Psoas muscle (tissue), 8 donors: ENCODE measurements at places on chromosomes 2 and 18. TPM values are rescaled to one million over a fixed set of nuclear protein-coding genes. Genes with fewer than 3 reads are reported as not detected.

DNA sequence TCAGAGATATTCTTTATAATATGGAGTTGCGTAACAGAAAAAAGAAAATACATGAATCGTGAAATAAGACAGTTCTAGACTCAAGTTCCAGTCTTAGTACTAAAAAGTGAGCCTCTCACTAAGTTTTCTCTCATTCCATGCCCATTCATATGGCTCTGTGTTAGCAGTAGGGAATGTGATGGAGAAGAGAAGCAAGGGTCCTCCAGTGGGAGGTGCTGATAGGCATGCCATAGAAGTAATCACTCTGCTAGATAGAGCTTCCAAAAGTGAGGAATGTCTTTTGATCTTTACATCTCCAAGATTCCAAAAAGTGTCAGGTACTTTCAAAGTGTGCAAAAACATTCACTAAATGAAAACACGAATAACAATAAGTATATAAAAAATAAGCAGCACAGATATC is 678.4 kb downstream of the DCDC2C start:
- no peak for DNase-seq

- no peak for DNase-seq
These were observed 5.8 kb downstream of the NGEF start for GRCh38 chr2:233007270-233007669.

- DNase-seq: no peak
These were observed 74.5 kb downstream of the MDH1 start for GRCh38 chr2:63663013-63663864.

GRCh38 chr2:136057802-136058140 is 60.2 kb downstream of the CXCR4 start:
- DNase-seq: no peak

- no peak for DNase-seq
These were observed 85.1 kb upstream of the ATL2 start for GRCh38 chr2:38462121-38462661.

- DNase-seq: peak; percentile 90
These were observed at the start of gene NFATC1 for GRCh38 chr18:79395761-79396404. TSS of gene NFATC1 (plus strand) at chr18:79395930. CDS start at chr18:79396225, 295 bp downstream.

DNA sequence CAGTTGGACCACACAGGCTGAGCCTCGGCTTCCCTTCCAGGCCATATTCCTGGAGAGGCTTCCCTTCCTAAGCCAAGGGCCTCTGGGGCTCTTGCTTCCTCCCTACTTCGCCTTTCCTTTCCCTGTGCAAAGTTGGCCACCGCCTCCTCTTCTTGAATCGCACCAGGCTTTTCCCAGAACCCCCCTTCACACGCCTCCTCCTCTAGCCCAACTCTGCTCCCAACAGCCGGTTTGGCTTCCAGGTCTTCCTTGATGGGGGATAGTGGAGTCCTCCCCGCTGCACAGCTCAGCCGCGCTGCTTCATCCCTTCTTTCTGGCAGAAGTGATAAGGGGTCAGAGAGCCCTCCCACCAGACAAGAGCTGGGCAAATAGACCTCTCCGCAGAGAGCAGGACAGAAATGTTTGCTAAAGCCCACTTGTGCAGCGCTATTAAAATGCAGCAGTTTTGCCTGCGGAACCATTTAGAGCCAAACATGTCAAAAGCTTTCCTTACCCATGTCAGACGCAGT is 56.4 kb downstream of the SNORC start:
- DNase-seq: no peak

DNA sequence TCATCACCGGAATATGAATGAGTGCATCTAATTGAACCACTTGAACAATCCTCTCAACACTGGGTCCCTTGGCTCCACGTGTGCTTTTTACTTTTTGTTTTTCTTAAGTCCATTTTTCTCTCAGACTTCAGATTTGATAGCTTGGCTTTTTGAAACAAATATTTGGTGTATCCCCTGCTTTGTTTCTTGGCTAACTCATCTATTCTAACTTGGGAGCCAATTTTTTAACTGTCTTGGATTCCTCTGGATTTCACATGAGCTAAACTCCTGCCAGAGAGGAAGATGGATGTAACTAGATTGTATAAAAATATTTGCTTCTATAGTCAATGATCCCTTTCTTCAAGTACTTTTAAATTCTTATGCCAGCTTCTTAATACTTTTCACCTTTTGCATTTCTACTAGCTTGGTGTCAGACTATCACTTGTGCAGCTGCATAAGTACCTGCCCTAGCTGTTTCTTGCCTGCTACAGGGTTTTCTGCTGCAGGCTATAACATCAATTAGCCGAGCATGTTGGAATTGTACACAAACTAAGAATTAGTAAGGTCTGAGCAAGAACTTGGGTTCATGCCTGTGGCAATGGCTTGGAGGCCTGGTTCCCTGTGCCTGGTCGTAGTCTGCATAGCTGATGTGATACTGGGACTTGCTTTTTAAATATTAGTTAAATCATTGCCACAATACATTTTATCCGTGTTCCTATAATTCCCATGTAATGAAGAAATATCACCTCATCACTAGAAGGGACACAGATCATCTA is 281.5 kb downstream of the EN1 start:
- no peak for DNase-seq

DNA sequence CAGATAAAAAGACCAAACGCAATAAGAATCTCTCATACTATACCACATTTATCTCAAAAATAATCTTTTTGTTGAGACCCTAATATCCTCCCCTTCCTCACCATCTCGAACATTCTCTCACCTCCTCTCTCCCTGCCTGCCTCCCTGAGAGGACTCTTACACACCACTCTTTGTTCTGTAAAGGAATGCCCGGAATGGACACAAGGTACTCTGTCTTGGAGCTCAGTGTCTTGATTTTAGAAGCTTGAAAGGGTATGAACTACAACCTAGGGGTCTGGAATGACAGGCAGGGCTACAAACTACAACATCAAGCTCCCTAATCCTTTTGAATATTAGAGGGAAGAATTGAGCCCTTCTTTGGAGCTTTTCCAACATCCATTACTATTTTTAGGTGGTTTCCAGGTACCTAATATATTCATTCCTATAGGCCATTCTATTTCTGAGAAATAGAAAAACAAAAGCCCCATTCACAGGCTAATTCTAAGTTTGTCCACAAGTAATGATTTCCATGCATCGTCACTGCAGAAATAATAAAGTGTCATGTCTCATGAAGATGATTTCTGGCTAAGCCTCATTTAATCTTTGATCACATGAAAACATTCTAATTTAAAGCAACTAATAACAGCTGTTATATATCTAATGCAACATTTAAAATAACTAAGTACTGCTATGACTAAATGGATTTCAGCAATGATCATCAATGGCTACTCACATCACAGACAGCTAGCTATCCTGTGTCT is 60.6 kb downstream of the LRP2 start:
- DNase-seq: no peak

- DNase-seq: no peak
These were observed 2.3 kb downstream of the WIPF1 start for GRCh38 chr2:174595116-174595809.

- DNase-seq: no peak
These were observed 96.8 kb downstream of the MSH2 start for GRCh38 chr2:47499621-47500309.

GRCh38 chr2:101278925-101279324 is 26.2 kb downstream of the CNOT11 start:
- no peak for DNase-seq

DNA sequence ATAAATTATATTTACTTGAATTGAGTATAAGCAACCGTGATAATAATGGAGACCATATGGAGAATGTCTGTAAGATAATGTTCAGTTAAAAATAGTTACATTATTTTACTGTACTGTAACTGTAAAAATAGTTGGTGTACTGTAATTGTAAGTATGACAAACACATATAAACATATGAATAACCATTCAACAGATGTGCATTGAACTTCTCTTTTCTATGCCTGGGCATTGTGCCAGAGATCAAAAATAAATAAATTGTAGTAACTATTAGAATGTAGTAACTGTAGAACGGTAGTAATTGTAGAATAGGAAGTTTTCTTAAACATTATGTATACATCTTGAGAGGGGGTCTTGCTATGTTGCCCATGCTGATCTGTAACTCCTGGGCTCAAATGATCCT is 287.4 kb upstream of the EPAS1 start:
- no peak for DNase-seq

DNA sequence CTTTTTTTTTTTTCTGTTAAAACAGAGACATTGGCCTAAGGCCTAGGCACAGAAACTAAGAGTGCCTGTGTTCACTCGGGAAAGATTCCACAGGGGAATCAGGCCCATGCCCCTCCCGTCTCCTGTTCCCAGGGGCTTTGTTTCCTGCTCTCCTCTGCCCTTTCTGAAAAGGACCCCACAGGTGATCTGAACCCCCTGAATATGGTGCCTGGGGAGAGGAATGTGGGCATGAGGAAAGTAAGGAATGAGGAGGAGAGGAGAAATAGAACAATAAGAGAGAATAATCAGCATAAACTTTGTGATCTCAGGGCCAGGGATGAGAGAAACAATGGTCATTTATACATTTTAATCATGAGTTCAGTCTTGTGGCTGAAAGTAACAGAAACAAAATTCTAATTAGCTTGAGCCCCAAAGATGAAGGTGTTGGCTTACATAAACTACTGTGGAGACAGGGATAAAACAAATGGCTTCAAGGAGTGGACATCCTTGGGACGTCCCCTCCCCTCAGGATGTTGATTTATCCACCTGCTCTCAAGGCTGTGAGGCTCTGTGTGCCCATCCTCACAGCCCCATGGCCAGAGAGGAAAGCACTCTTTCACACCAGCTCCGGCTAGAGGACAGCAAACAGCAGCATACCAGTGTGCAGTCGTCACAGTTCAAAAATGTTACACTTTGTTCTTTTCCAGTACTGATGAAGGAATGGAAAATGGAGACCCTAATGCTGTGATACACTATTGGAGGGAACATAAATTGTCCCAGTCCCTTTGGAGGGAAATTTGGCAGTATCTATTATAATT is 46.4 kb upstream of the MRPL33 start:
- DNase-seq: no peak

GRCh38 chr2:98759827-98760625 is 29.1 kb upstream of the MGAT4A start:
- DNase-seq: no peak

DNA sequence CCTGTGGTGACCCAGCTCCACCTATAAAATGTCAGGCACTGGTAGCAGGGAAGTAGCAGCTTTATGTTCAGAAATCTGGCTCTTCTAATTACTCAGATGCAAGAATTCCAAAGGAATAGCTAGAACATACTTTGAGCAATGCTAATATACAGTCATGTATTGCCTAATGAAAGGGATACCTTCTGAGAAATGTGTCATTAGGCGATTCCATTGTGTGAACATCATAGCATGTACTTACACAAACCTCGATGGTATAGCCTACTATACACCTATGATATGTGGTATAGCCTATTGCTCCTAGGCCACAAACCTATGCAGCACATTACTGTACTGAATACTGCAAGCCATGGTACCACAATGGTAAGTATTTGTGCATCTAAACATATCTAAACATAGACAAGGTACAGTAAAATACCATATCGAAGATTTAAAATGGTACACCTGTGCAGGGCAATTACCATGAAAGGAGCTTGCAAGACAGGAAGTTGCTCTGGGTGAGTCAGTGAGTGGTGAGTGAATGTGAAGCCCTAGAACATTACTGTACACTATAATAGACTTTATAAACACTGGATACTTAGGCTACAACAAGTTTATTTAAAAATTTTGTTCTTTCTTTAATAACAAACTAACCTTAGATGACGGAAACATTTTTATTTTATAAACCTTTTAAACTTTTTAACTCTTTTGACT is 50.3 kb upstream of the ETAA1 start:
- DNase-seq: no peak

GRCh38 chr2:46170026-46170425 is 127.2 kb upstream of the EPAS1 start:
- DNase-seq: no peak

GRCh38 chr2:238946318-238947242 is 98.7 kb downstream of the TWIST2 start:
- DNase-seq: no peak

DNA sequence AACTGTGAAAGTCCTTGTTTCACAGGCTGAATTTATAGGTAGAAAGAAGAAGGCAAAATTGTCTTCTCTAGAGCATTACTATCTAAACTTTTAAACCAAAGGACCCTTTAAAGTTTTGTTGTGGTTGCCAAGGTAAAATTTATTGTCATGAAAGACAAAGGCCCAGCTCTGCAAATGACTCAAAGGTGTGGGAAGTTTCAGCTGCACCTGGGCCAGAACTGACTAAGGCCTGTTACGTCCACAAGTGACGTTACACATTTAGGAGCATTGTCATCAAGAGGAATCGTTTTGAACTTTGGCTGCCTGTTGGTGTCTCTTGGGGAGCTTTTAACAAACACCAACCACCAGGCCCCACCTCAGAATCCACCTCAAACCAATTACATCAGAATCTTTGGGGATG is 8.1 kb upstream of the DSC3 start:
- DNase-seq: no peak

- DNase-seq: no peak
These were observed 510.1 kb upstream of the PIK3C3 start for GRCh38 chr18:41444943-41445342.

DNA sequence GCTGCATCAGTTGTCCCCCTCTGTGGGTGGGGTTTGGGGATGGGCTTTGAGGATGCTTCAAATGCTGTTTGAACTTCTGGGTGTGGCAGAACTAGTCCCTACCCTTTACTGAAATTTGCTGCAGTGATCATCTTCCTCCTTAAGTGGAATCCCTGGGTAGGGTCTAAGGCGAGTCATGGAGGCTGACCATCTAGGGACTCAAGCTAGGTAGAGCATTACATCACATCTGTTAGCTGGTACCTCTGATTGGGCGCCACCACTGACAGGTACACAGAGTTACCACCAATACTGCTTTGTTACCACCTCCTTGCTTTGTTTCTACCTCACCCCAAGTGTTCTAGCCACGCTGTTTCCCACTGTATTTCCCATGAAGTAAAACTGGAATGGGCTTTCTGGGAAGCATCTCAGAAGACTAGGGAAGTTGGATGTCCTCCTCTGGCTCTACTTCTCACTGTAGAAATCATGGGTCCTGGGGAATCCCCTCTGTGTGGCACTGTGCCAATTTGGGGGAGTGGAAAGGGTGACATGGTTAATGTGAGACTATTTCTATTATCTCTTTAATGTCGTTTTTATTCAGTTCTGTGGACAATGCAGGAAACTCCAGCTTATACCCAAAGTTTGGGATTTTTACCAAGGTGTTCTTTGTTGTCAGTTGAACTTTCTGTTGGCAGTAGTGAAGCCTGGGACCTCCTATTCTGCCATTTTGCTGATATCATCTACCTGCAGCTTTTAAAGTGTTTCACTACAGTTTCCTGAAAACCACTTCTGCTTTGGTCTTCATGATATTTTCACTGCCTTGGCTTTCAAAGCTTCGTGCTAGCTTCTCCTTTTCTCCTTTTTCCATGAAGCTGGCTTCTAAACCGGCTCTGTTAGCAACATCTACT is 14.5 kb upstream of the SULT1C4 start:
- no peak for DNase-seq

- DNase-seq: no peak
These were observed 152.9 kb upstream of the DNMT3A start for GRCh38 chr2:25494616-25495015.

KCNF1 gene
- not detected for total RNA-seq

KLHL41 gene
- 3,179 TPM for total RNA-seq

IL36A gene
- not detected for total RNA-seq

CHRNA1 gene
- 278 TPM for total RNA-seq

B3GNT7 gene
- 0.74 TPM for total RNA-seq

SGPP2 gene
- total RNA-seq: 0.19 TPM

GDF7 gene
- total RNA-seq: 0.94 TPM

PTH2R gene
- total RNA-seq: not detected

CD8B2 gene
- not detected for total RNA-seq

NT5C1B gene
- total RNA-seq: not detected

C2orf81 gene
- 0.46 TPM for total RNA-seq
